AG08396 (cell line): ENCODE measurements at places on chromosomes 1 and 21.

DNA sequence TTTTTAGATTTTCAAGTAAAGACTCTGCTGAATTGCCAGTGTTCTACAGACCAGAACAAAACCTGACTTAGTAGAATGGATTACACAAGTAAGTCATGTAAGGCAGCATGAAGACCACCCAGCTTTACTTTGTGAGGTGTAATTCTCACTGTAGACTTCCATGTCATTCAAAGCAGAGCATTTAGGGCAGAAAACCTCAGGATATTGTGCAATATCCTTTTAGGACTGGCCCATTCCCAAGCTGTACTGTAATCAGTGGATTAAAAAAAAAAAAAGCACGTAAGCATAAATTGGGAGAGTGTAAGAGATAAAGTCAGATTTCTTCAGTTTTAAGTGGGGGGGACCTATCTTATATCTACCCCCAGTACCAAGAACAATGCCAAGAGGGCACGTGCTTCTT is 380.5 kb upstream of the PRMT6 start:
- DNase-seq, result no peak

DNA sequence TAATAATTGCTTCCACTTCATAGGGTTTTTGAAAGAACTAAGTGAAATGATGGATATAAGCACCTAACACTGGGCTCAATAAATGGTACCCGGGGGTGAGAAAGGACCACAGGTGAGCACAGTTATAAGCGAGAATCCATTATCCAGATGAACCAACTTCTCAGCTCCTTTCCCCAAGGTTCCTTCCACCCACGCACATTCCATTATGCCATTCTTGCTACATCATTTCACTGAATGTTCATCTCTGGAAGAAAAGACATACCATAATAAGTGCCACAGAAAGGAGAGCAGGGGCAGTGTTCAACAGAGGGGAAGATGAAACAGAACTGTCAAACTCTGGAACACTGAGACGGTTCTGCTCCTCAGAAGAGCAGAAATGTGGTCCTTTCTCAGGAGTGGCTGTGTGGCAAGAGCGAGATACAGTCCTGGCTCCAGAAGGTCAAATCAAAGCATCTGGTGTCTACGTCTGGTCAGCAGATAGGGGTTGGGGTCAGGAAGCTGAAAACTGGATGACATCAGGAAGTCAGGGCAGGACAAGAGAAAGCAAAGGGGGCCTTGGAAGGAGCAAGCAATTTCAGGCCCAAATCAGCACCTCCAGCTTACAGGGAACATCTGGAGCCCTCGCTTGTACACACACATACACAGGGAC is 255.4 kb upstream of the TMEM51 start:
- DNase-seq, result no peak

- DNase-seq, result no peak
Measured at GRCh38 chr1:149916193-149916897, 1.3 kb downstream of the SV2A start.

GRCh38 chr1:87615491-87615890 is 286.8 kb downstream of the LMO4 start:
- DNase-seq, result no peak

DNA sequence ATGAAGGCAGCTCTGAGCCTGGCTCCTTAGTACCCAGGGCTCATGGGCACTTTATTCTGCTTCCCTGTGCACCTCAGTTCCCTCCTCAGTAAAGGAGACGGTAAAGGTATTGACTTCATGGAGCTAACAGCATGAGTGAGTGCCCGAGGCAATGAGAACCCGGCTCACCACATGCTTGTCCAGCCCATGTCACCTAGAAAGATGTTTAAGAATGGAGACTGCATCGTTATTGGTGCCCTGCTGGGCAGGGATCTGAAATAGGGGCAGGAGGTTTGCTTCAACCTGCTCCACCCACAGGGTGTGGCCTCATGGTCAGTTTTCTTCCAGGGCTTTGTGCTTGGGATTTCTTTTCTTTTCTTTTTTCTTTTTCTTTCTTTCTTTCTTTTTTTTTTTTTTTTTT is 7.0 kb upstream of the KCNE1 start:
- no peak for DNase-seq

DNA sequence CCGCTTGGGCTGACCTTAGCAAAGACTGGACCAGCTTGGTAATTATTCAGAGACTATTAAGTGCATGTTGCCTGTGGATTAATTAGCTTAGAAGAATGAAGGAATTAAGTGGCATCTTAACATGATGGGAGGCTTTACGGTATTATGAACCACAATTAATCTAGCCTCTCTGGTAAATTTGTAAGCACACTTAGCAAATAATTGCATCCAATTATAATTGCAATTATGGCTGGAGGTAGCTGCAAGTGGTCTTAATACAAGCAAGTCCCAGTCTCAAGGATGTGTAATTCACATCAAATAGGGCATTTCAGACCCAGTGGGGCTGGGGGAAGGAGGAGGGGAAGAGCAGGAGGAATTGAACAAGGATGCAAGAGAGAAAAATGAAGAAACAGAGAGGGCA is 151.6 kb downstream of the CNIH3 start:
- DNase-seq, result no peak
